Activated CD8-positive, alpha-beta memory T cell treated with anti-CD3 and anti-CD28 coated beads for 48 hours (primary cell): ENCODE measurements at places on chromosomes 5 and 9.

DNA sequence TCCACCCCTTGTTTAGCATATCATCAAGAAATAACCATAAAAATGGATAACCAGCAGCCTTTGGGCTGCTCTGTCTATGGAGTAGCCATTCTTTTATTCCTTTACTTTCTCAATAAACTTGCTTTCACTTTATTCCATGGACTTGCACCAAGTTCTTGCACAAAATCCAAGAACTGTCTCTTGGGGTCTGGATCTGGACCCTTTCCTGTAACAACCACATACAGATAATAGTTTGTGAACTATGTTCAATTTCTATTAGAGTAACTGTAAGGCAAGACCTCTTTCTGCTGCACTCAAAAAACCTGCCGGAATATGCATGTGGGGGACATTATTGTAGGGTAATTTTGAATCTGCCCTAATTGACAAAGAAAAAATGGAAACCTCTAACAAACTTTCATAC, 66.9 kb upstream of the TMEM215 start:
- no peak for DNase-seq

DNA sequence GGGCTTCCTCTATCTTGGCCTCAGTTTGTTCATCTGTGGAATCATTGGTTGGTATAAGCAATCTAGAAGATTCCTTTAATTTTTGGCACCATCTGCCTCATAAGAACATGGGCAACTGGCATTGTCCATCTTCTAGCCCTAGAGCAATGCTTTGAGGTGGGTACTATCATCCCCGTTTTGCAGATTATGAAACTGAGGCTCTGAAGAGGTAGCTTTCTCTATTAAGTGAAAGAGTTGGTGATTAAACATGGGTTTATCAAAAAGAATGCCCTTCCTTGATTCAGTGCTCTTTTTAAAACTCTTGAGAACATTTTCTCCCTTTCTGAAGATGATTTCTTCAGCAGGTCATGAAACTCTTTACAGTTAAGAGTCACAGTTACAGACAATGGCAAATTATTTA, 42.4 kb upstream of the TGFBR1 start:
- DNase-seq: no peak

DNA sequence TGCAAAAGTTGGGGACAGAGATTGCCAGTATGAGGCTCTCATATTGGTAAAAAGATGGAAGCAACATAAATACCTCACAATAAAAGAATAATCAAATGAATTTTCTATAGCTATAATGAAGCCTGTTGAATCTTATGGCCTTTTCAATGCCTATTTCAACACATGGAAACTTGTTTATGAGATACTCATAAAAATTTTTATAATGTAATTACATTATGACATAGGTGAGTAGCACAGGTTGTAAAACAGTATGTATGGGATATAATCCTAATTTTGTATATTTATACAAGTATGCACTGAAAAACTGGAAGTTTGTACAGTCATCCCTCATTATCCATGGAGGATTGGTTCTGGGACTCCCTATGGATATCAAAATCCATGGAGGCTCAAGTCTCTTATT, 21.2 kb upstream of the SEMA5A start:
- no peak for DNase-seq

DNA sequence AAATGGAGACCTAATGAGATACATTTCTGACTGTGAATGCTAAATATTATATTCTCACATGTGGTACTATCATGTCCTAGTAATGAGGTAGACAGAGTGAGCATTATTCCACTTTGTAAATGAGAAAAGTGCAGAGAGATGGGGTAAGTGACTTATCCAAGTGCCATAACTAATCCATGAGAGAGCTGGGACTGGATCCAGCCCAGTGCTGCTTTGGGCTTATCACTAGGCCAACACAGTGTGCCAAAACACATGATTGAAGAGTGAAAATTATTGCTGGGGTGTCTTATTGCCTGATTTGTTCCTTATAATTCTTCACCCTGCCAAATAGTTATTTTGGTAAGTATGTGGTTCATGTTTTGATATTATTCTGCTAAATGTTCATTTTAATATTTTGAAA, 442.2 kb upstream of the GRAMD2B start:
- no peak for DNase-seq

- no peak for DNase-seq
These were observed 158.1 kb upstream of the HMHB1 start for GRCh38 chr5:143653766-143654282.

DNA sequence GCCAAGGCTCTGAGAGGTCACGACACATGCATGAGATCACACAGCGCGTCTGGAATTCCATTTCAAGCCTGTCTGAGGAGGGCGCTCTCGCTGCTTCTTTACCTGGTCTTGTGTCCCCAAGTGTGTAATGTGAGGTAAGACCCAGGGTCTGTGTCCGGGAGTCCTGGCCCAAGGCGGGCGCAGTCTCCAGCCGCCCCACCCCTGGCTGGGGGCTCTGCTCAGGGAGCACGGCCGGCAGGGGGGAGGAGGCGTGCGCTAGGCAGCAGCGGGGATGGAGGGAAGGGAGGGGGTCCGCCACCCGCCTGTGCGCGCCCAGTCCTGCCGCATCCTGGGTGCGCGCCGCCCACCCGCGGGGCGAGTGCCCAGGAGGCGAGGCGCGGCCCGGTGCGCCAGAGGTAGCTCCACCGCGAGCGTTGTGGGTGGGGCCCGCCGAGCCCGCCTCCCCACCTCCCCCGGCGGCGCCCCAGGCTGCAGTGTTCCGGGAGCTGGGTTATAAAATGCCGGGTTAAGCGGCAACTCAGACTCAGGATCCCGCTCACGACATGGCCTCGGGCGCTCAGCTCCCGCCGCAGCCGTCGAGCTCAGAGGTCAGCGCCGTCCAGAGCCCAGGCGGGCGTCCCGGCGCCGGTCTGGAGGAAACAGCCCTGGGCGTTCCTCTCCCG, at the start of gene CCNI2:
Gene CCNI2, plus strand, starts transcription at position 473 of the 662 bp plus-strand sequence. Its CDS starts 70 bp downstream, at position 543.
- no peak for DNase-seq

DNA sequence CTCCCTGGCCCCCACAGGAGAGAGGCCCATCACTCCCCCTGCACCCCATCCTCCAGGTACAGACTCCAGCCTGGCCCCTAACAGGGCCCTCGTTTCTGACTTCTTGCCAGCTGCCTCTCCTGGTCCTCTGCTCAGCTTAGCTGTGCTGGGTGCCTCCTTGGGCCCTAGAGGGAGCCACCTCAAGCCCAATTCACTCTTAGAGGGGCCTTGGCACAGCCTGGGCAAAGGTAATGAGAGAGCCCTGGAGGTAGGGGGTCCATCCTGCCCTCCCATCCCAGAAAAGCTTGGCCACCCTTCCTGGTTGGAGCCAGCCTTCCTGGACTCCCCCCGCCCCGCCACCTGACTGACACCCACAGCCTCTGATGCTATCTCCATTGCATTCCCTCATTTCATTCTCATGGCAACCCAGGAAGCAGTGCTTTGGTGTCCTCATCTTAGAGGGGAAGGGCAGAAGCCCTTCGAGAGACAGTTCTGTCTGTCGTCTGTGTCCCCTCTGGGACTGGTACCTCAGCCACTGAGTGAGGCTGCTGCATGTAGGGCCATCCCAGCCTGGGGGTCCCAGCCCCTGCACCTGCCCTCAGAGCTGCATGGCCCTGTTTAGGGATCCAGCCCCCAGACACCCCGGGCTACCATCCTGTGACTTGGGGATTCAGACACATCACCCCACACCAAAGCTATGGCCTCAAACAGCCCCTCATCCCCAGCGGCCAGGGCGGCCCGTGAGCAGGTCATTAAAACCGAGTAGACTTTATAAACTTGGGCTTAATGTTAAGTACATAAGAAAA, 95.5 kb downstream of the BARX1 start:
- no peak for DNase-seq

GRCh38 chr9:86413971-86414880, 60.0 kb upstream of the TUT7 start:
- DNase-seq: no peak

GRCh38 chr9:135136991-135137832, 49.7 kb downstream of the OLFM1 start:
- no peak for DNase-seq

GRCh38 chr9:134950386-134951210, 32.9 kb upstream of the FCN1 start:
- DNase-seq: no peak

DNA sequence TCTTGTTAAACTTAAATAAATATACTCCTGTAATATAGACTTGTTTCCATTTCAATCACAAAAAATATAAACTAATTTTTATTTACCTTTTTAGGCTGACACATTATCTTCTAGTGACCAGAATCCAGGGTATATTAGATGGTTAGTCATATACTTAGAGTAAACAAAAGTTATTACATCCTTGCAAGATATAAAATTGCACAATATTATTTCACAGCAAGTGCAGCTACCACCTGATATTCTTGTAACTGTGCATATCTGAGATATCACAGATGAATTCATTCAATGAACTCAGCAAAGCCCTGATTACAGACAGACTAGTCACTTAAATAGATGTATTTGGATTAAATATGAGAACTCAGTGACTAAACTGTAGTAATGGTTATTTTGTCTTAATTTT, 25.6 kb upstream of the ARRDC3 start:
- DNase-seq: no peak

DNA sequence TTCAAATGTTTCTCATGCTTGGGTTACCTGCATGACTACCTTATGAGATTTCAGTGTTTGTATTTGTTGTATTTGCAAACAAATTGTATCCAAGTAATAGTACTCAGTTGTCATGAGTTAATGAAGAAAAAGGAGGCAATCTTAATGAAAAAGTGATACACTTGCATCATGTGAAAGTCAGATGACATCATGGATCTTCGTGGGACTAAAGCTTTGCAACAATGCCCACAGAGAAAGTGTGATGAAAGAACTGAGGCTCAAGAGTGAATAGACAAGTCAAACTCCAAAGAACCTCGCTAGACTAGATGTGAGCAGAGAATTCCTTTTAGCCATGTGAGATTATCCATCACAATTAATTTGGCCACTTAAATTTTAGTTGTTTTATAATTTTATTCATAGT, 75.4 kb upstream of the ADRB2 start:
- no peak for DNase-seq

DNA sequence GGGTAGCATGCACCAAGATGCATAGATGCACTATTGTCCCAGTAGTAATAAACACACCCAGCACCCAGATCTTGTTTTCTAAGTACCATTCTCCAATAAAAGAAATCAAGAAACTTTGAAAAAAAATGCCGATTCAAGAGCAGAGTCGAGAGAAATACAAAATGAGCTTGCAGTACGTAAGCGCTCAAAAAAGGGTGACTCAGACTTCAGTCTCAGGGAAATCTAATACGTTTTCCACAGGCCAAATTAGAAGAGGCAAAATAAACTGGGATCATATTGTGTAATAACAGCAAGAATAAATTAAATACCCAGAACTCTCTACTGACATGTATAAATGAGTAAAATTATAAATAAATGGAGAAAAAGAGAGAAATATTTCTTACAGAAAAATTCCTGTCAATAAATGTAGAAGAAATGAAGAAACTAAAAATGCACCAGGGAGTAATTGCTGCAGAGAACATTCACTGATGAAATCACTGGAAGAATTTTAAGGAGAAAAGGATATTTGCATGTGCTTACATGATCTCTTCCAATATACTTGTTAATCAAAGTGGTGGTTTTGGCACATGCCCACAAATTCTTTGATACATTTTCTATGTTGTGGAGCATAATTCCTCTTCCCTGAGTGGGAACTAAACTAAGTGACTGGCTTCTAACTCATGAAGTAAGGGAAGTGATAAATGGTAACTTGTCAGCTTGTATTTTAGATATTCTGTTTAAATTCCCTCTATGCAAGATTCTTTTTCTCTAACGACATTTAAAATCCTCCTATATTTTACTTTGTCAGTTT, 567.6 kb upstream of the ADAMTS16 start:
- no peak for DNase-seq

- DNase-seq: no peak
These were observed 75.8 kb downstream of the POU5F2 start for GRCh38 chr5:93665648-93666047.

DNA sequence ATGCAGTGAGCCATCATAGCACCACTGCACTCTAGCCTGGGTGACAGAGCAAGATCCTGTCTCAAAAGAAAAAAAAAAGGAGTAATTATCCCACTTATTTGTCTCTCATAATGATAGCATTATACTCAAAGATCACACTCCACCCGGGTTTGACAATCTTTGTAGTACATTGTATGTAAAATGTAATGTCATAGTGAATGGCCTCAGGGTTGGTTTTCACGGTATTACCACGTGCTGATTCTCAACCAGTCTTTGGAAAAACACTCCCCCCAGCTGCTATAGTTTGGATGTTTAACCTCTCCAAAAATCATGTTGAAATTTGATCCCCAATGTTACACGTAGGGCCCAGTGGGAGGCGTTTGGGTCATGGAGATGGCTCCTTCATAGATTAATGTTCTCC, 402.4 kb upstream of the GRAMD2B start:
- DNase-seq: no peak

DNA sequence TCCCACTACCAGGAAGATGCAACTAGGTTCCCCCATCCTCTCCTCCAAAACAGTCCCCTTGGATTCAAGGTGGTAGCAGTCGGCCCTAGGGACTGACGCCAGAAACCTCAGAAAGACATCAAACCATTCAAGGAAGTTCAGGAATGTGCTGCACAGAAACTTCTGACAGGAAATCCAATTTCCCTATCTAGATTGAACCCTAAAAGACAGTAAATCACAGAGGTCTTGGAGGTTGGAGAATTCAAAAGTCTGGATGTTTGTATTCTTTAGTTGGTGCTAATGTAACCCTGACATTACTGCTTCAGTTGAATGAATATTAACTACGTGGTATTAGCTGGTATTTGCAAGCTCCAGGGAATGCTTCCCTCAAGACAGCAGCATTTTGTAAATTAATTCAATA, 125.3 kb downstream of the SYK start:
- no peak for DNase-seq

GRCh38 chr9:93830606-93831005, 124.5 kb downstream of the BARX1 start:
- no peak for DNase-seq

- no peak for DNase-seq
These were observed 10.4 kb upstream of the FAM120A start for GRCh38 chr9:93440896-93441580.

DNA sequence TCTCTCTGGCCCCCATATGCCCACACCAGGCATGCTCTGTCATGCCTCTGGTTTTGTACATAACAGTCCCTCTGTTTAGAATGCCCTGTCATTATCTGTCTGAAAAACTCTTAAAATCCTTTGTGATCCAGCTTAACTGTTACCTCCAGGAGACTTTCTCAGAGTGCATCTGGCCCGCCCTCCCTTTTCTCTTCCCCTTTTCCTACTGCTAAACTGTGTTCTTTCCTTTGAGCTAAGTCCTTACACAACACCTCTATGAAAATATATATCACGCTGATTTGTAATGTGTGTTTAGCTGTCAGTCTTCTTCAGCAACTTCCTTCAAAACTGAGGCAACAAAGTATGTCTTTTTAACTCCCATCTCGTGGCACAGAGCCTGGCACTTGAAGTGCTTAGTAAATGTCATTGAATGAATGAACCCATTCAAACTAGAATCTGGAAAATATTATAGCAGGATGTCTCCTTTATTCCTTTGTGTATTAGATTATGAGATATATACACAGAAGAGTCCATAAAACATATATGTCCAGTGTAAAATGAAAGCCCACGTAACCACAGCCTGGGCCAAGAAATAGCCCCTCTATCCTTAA, 166.2 kb upstream of the KLF9 start:
- DNase-seq: no peak
